ENCODE measurements at places on chromosomes 12 and 14. TPM values are rescaled to one million over a fixed set of nuclear protein-coding genes. Genes with fewer than 3 reads are reported as not detected.

GOLGA3 gene
- 195 TPM for total RNA-seq

FAM177A1 gene
- total RNA-seq: 55.0 TPM

CHGA gene
- not detected for total RNA-seq

CD9 gene
- total RNA-seq: 616 TPM

AQP5 gene
- total RNA-seq: not detected

RNASE3 gene
- total RNA-seq: not detected

RHEBL1 gene
- 0.62 TPM for total RNA-seq

FOXN4 gene
- not detected for total RNA-seq

TC2N gene
- 0.77 TPM for total RNA-seq

IL31 gene
- total RNA-seq: not detected

TMEM63C gene
- total RNA-seq: not detected

GLT1D1 gene
- total RNA-seq: not detected

SYT1 gene
- total RNA-seq: 2.3 TPM

ENDOU gene
- under 0.01 TPM for total RNA-seq

TNS2 gene
- 30.5 TPM for total RNA-seq

ORAI1 gene
- 8.5 TPM for total RNA-seq

STON2 gene
- 0.87 TPM for total RNA-seq

RPL6 gene
- 1,027 TPM for total RNA-seq

DCN gene
- 87.0 TPM for total RNA-seq

YEATS4 gene
- total RNA-seq: 30.0 TPM

NRXN3 gene
- total RNA-seq: 0.62 TPM

NRL gene
- 1.00 TPM for total RNA-seq

TPPP2 gene
- total RNA-seq: not detected

TCL1B gene
- not detected for total RNA-seq

GPRC5D gene
- not detected for total RNA-seq

LGR5 gene
- not detected for total RNA-seq

PLA2G1B gene
- not detected for total RNA-seq

TPH2 gene
- under 0.01 TPM for total RNA-seq

TTLL5 gene
- 25.3 TPM for total RNA-seq

OVCH1 gene
- total RNA-seq: under 0.01 TPM

ANP32D gene
- total RNA-seq: not detected

NKX2-1 gene
- total RNA-seq: not detected

KITLG gene
- 169 TPM for total RNA-seq

CLEC4D gene
- not detected for total RNA-seq

LYZ gene
- total RNA-seq: not detected

NT5DC3 gene
- 27.6 TPM for total RNA-seq

OTUB2 gene
- 2.4 TPM for total RNA-seq

ADCY6 gene
- 43.5 TPM for total RNA-seq

EXOC3L4 gene
- total RNA-seq: 0.50 TPM

TMEM253 gene
- not detected for total RNA-seq

REP15 gene
- 2.3 TPM for total RNA-seq

STYK1 gene
- total RNA-seq: 0.66 TPM

CLEC2B gene
- total RNA-seq: 13.9 TPM

TTC7B gene
- 40.9 TPM for total RNA-seq

HOXC6 gene
- total RNA-seq: not detected

TDRD9 gene
- 2.2 TPM for total RNA-seq

ESR2 gene
- total RNA-seq: 0.11 TPM

PZP gene
- not detected for total RNA-seq

RFC5 gene
- 35.6 TPM for total RNA-seq

Data from uterine smooth muscle cell (primary cell).